Stimulated activated CD8-positive, alpha-beta memory T cell treated with anti-CD3 and anti-CD28 coated beads, Interleukin-4, amount 100 ng/mL, for 24 hours (primary cell): ENCODE measurements at places on chromosomes 3 and 15.

- no peak for DNase-seq
These were observed 31.0 kb downstream of the IQSEC1 start for GRCh38 chr3:13042127-13042701.

- no peak for DNase-seq
These were observed 12.9 kb upstream of the LINGO1 start for GRCh38 chr15:77645602-77646001.

- DNase-seq = no peak
These were observed 1.3 kb downstream of the PXK start for GRCh38 chr3:58334013-58334321.

- no peak for DNase-seq
These were observed 671 bp upstream of the DCUN1D1 start for GRCh38 chr3:182981038-182981380.

DNA sequence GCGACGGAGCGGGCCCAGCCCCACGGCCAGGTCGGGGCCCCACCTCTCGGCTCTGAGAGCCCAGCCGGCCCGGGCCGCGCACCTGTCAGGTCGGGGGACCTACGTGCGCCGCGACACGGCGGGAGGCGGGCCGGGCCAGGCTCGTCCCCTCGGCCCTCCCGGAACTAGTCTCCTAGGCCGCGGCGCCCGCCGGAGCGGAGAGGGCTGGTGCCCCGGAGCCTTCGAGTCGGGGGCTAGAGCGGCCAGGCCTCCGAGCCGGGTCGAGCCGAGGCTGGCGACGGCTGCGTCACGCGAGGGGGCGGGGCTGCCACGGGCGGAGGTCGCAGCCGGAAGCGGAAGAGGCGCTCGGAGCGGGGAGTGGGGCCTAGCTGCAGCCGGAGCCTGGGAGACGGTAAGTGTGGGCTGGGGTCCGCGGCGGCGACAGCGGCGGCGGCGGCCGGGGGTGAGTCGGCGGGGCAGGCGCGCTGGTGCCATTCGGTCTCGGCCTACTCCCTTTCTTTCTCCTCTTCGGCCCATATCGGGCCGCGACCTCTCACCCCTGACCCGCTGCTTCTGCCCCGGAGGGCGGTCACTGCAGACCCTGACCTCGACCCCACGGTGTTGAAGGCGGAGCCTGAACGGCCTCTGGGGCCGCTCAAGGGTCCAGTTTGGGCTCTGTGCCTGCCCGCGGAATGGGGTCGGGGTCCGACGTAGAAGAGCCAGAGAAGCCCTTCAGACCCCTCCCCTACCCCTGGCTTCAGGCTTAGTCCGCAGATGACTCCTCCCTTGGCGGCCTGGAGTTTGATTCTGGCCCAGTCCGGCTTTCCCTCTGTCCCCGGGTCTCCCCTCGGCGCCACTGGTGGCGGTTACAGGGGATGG lies at the start of gene CLK3:
Gene CLK3, plus strand, starts transcription at position 329 of the 858 bp plus-strand sequence. CDS start 3,361 bp downstream, outside the sequence.
- DNase-seq = peak; percentile 97

- no peak for DNase-seq
These were observed 161.9 kb upstream of the CADPS start for GRCh38 chr3:63037116-63037515.

- no peak for DNase-seq
These were observed 364.9 kb downstream of the AGBL1 start for GRCh38 chr15:86444527-86444926.

GRCh38 chr3:150248888-150249681 lies 159.0 kb upstream of the TSC22D2 start:
- DNase-seq = no peak

GRCh38 chr3:180881065-180881801 lies 31.2 kb upstream of the FXR1 start:
- no peak for DNase-seq

DNA sequence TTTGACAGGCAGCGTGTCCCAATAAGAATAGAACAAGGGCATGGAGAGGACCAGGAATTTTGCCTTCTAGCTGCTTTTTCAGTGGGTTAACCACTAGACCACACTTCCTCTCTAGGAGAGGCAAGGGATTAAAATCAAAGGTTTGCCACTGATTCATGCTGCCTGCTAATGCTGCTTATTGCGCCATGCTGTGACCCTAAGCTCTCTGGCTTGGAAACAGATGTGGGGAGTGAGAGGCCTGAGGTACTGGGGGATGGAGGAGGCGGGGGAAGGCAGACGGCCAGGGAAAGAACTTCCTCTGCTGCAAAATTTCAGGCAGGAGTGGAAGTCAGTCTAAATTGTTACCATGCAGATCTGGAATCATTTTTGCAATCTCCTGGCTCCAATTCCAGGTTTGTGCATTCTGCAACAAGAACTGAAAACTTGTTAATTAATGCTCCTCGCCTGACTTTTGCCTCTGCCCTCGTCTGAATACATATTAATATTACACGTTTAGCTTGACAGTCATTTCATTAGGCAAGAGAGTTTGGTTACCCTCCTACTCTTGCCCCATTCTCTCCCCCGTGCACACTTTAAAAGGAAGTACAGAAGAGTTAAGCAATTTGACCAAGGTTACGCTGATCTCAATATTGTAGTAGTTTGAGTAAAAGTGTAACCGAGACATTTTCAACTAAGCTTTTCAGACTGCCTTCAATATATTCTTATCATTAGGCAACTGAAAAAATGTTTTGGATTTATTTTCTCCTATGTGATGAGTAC lies 121.7 kb upstream of the SPRED1 start:
- no peak for DNase-seq

DNA sequence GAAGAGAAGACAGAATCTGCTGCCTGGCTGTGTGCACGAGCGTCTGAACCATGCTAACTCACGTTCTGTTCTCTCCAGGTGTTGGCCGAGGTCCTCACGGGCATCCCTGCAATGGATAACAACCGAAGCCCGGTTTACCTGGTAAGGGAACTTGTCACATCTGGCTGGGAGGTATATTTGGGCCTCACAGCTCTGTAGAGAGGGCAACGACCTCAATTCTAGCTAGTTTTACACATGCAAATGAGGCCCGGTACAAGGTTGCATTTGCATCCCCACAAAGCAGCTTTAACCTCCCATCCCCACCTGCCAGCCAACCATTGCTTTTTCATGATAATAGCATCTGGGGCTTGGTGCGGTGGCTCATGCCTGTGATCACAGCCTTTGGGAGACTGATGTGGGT lies 22.0 kb upstream of the TATDN2 start:
- DNase-seq = no peak

DNA sequence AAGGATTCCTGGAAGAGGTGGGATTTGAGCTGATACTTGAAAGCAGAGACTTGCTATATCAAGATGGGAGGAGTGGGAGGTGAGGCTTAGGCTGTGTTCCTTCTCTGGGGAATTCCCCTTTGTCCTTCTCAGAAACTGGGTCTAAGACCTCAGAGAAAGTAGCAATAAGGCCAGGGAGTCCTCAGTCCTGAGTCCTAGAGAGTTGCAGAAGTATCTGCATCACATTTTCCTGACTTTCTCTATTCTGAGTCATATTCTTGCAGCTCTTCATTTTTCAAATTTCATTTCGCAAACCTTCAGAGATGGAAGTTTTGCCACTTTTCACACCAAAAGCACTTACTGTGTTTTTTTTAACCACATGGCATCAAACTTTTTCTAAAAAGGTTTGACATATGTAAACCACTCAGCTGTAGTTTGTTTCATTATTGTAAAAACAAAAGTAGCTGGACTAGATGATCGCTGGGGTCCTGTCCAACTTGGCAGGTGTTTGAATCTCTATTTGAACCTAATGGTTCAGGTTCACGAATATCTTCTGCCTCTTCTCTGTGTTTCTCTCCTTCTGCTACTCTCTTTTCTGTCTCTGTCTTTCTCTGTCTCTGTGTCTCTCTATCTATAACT lies 21.3 kb downstream of the COLQ start:
- DNase-seq = no peak

- no peak for DNase-seq
These were observed 3.9 kb upstream of the TGM4 start for GRCh38 chr3:44870375-44871061.

GRCh38 chr3:150247441-150247840 lies 160.7 kb upstream of the TSC22D2 start:
- DNase-seq = no peak

DNA sequence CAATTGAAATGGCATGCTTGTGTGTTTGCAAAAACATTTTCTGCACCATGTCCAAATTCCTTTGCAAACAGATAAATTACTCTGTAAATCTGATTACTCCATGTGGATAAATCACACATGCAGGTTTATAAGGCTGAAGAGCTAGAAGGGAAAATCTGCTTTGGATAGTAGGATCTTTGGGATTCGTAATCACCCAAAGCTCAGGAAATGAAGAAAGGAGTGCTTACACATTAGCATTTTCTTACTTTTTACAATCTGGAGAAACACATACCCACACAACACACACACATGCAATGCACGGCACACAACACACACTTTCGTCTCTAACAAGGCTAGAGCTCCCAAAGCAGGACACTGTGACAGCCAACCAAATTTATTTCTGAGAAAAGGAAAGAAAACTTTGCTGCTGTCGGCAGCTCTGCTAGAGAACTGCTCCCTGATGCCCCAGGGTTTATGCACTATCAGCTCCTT lies 2.1 kb downstream of the LSAMP start:
- no peak for DNase-seq

- DNase-seq = no peak
These were observed 65.6 kb upstream of the POLG start for GRCh38 chr15:89400116-89400781.

- no peak for DNase-seq
These were observed 42.8 kb upstream of the RSL24D1 start for GRCh38 chr15:55239440-55240124.

- no peak for DNase-seq
These were observed 3.1 kb upstream of the ZXDC start for GRCh38 chr3:126478581-126479310.

GRCh38 chr3:88195951-88196434 lies 46.2 kb downstream of the C3orf38 start:
- DNase-seq = no peak

- DNase-seq = no peak
These were observed 155.8 kb downstream of the NR1D2 start for GRCh38 chr3:24100696-24101402.

GRCh38 chr3:31288641-31289100 lies 244.1 kb upstream of the STT3B start:
- no peak for DNase-seq

DNA sequence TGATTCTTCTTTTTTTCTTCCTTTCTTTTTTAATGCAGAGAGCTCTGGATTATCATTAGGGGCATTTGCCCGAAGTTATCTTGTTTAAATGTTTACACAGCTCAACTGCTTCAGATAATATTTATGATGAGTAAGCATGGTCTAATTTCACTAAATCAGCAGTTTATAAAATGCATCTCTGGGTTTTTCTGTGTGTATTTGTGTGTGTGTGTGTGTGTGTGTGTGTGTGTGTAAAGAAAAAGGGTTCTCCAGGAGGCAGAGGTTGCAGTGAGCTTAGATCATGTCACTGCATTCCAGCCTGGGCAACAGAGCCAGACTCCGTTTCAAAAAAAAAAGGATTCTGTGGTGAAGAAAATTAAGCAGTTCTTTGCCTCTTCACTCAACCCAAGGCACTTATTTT lies 25.9 kb upstream of the TNFSF10 start:
- DNase-seq = no peak

DNA sequence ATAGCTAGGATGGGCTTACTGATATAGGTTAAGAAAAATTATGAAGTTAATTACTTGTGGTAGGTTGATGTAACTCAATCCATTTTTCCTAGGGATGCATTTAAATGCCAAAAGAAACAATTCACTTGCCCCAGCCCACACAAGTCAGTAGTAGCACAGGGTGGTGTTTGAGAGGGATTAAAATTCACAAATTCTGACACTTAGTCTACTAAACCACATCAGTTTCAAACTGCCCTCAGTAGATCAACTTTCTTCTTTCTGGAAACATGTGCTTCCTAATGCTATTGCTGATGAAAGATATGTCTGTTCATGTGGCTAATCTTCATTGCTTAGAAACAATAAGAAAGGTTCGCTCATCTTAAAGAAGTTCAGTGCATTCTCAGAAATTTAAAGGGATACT lies 160.6 kb downstream of the EPHA3 start:
- no peak for DNase-seq

DNA sequence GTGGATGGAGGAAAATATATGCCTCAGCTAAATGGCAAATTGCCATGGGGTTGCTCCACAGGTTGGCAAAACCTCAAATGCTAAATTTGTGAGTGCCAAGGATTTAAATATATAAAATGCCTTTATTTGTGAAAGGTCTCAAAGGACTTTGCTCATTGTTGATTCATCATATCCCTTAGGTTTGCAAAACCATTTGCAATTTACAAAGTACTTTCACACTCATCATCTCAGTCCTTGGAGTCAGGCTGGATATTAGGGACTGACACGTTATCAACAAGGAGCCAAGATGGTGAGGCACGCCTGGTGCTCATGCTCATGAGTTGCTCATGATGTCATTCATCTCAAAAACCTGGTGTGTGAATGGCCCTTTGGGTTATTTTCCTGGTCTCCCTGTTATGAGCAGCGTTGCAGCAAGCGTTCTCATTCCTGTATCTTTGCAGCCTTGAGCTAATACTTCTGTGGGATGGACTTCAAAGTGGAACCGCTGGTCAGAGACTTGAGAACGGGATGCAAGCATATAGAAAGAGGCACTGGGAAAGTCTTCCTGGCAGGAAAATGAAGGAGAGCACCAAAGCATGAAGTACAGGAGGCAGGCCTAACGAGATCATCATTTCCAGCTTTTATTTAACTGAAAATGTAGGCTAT lies 66.0 kb downstream of the MYO1E start:
- DNase-seq = no peak
